ENCODE measurements at places on chromosomes 12 and 14.

GRCh38 chr14:105646175-105646574 is 119.8 kb downstream of the TMEM121 start:
- DNase-seq, result no peak

- no peak for DNase-seq
These were observed 5.4 kb downstream of the TMEM117 start for GRCh38 chr12:43841253-43841652.

GRCh38 chr12:5969974-5970690 is 25.1 kb upstream of the ANO2 start:
- DNase-seq, result no peak

DNA sequence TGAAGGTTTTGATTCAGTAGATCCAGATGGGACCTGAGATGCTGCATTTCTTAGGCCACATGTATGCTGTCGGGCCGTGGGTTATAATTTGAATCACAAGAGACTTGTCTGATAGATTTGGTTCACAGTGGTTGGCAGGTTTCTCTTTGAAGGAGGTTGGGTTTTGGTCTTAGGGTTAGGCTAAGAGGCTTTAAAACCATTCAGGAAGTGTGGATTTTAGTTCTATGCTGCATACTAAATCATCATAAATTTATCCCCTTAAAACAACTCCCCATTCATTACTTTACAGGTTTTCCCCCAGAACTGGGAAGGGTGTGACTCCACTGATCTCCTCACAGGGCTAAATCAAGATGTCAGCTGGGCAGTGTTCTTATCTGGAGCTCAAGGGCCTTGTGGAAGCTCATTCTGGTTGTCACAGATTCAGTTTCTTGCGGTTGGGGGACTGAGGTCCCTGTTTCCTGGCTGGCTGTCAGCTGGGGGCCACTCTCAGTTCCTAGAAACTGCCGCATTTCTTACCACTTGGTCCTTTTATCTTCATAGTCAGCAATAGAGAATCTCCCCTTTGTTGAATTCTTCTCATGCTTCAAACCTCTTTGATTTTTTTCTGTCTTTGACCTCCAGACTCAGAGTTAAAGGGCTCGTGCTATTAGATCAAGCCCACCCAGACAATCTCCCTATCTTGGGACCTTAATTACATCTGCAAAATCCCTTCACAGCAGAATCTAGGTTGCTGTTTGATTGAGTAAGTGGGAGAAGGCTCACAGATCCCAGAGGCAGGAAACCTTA is 20.6 kb upstream of the PCNX1 start:
- DNase-seq, result no peak

GRCh38 chr14:23793532-23793931 is 157.4 kb downstream of the DHRS2 start:
- DNase-seq, result no peak

- DNase-seq, result no peak
These were observed 841 bp downstream of the CALM1 start for GRCh38 chr14:90397425-90398314.

- no peak for DNase-seq
These were observed 204.3 kb upstream of the EEA1 start for GRCh38 chr12:93133361-93133760.

DNA sequence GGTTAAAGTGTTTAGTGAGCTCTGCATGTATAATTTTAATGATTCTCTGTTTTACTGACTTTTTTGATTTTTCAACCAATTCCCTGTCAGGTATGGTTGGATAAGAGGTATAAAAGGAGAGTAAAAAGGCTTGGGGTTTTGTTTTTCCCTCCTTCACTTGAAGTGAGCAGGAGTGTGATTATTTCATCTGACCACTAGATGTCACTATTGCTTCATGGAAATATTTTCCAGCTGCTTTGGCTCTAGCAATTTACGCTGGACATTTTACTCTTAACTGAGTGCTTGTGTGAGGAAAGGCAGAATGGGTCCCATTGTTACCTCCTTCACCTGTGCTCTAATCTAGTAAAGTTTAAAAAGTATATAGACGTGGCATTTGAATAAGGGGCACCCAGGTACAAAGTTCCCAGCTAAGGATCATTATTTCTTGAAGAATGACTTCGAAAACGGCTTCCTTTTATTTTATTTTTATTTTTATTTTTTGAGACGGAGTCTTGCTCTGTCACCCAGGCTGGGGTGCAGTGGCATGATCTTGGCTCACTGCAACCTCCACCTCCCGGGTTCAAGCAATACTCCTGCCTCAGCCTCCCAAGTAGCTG is 66.5 kb downstream of the TBC1D30 start:
- no peak for DNase-seq

DNA sequence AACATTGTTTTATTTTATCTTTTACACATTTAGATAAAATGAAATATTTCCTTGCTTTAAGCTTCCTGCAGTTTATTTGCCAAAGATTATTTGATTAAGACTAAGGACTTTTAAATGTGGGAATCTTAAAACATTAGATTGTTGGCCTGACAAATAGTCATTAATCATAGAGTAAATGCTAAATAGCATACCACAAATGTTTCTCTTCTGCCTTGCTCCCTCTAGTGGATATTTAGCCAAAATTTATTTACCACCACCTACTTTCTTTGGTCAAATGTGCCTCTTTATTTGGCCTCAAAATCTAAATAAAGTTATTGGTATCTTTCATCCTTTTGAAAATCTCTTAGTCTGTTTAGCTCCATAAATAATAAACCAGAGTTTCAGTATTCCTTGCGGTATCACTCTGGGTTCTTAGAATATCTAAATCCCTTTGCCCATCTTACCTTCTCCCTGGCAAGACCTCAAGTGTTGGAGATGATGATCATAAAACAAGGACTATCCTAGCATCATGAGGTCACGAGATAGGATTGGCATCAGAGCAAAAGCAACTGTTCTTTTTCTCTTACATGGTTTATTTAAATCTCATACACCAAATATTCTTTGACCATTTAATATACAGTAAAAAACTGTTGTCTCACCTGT is 150.6 kb upstream of the AEBP2 start:
- no peak for DNase-seq

DNA sequence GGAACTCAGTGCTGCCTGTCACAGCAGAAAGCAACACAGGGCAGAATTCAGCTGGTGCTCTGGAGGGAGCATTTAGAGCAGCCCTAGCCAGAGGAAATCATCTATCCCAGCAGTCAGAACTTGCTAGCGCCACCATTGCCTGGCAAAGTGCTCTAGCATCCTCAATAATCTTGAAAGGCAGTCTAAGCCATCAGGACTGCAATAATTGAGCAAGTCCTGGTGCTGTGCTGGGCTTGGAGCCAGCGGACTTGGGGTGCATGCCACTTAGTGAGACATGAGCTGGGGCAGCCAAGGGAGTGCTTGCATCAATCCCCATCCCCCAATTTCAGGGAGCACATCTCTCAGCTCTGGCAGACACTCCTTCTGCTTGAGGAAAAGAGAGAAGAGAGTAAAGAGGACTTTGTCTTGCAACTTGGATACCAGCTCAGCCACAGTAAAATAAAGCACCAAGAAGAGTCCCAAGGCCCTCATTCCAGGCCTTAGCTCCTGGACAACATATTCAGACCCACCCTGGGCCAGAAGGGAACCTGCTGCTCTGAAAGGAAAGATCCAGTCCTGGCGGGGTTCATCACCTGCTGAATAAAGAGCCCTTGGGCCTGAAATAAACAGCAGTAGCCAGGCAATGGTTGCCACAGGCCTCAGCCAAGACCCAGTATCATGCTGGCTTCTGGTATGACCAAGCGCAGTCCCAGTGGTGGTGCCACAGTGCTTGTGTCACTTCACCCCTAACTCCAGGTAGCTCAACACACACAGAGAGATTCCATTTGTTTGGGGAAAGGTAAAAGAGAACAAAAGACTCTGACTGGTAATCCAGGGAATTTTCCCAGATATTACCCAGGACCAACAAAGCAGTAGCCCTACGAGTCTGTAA is 44.5 kb upstream of the ZDHHC17 start:
- no peak for DNase-seq

- no peak for DNase-seq
These were observed 26.3 kb downstream of the BATF start for GRCh38 chr14:75548544-75548943.

Measured in activated naive CD8-positive, alpha-beta T cell treated with anti-CD3 and anti-CD28 coated beads, Interleukin-2, amount 50 U/mL, for 16 hours (primary cell).